ENCODE measurements at places on chromosomes 7 and 10.

- no peak overlapping the region for H3K4me3 ChIP-seq
- H3K27me3 ChIP-seq, result no peaks in the 10 kb centered on the region
- no peaks in the 10 kb centered on the region for H3K4me1 ChIP-seq
- no peak overlapping the region for H3K27ac ChIP-seq
- no peaks in the 10 kb centered on the region for H3K36me3 ChIP-seq
Measured at GRCh38 chr10:20615395-20615794, 281.7 kb downstream of the NEBL start.

DNA sequence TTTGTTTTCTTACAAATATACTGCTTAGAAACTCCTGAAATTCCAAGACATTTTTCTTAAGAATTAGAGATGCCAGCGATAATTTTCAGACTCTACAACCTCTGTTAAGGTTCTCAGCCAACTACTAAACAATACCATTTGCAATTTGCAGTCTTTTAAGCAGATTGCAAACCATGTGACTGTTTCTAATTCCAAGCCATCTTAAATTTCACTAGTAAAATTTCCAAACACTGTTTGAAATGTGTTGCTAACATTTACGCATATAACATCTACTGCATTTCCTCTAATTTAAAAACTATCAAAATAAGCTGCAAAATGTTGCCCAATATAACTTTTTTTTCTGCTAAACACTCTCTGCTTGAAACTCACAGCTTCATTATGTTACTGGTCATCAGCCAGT is 56.0 kb upstream of the MACROH2A2 start:
- H3K27me3 ChIP-seq, result no peaks in the 10 kb centered on the region
- DNase-seq, result no peak
- H3K36me3 ChIP-seq, result no peaks in the 10 kb centered on the region
- H3K27ac ChIP-seq, result no peak overlapping the region

GRCh38 chr10:8133146-8133545 is 78.7 kb downstream of the GATA3 start:
- H3K4me1 ChIP-seq, result no peaks in the 10 kb centered on the region
- H3K36me3 ChIP-seq, result no peaks in the 10 kb centered on the region
- H3K27me3 ChIP-seq, result no peaks in the 10 kb centered on the region
- H3K27ac ChIP-seq, result no peak overlapping the region
- DNase-seq, result no peak

GRCh38 chr10:4477664-4478063 is 348.3 kb upstream of the AKR1E2 start:
- no peak for DNase-seq
- H3K36me3 ChIP-seq, result no peaks in the 10 kb centered on the region
- no peak overlapping the region for H3K27ac ChIP-seq
- no peaks in the 10 kb centered on the region for H3K27me3 ChIP-seq
- no peak overlapping the region for H3K4me3 ChIP-seq

GRCh38 chr7:16688249-16688648 is 42.3 kb downstream of the BZW2 start:
- H3K27ac ChIP-seq, result no peak overlapping the region
- peaks cover 7% of the 10 kb centered on the region for H3K36me3 ChIP-seq
- H3K4me1 ChIP-seq, result no peaks in the 10 kb centered on the region
- H3K4me3 ChIP-seq, result no peak overlapping the region
- no peaks in the 10 kb centered on the region for H3K27me3 ChIP-seq

- H3K4me3 ChIP-seq, result no peak overlapping the region
- H3K36me3 ChIP-seq, result no peaks in the 10 kb centered on the region
- no peak overlapping the region for H3K27ac ChIP-seq
- H3K27me3 ChIP-seq, result no peaks in the 10 kb centered on the region
Measured at GRCh38 chr7:1291357-1291689, 58.7 kb downstream of the UNCX start.

DNA sequence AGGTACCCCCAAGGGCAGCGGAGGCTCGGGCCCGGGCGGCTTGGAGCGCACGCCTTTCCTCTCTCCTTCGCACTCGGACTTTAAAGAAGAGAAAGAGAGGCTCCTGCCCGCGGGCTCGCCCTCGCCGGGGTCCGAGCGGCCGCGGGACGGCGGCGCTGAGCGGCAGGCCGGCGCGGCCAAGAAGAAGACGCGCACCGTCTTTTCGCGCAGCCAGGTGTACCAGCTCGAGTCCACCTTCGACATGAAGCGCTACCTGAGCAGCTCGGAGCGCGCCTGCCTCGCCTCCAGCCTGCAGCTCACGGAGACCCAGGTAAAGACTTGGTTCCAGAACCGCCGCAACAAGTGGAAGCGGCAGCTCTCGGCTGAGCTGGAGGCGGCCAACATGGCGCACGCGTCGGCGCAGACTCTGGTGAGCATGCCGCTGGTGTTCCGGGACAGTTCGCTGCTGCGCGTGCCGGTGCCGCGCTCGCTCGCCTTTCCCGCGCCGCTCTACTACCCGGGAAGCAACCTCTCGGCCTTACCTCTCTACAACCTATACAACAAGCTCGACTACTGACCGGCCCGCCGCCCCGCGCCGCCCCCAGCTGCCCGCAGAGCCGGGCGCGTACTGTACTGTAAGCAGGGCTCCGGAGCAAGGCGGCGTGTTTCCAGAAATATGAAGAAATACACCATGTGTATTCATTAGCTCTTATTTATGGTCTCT is 1.8 kb downstream of the HMX2 start:
- DNase-seq, result no peak
- peak overlapping the region; percentile 26 for H3K4me3 ChIP-seq
- H3K27me3 ChIP-seq, result peaks cover 20% of the 10 kb centered on the region
- H3K4me1 ChIP-seq, result peaks cover 10% of the 10 kb centered on the region
- no peak overlapping the region for H3K27ac ChIP-seq
- no peaks in the 10 kb centered on the region for H3K36me3 ChIP-seq

GRCh38 chr10:80938903-80939302 is 401.2 kb downstream of the SH2D4B start:
- H3K27ac ChIP-seq, result no peak overlapping the region
- H3K4me3 ChIP-seq, result no peak overlapping the region
- H3K4me1 ChIP-seq, result no peaks in the 10 kb centered on the region

DNA sequence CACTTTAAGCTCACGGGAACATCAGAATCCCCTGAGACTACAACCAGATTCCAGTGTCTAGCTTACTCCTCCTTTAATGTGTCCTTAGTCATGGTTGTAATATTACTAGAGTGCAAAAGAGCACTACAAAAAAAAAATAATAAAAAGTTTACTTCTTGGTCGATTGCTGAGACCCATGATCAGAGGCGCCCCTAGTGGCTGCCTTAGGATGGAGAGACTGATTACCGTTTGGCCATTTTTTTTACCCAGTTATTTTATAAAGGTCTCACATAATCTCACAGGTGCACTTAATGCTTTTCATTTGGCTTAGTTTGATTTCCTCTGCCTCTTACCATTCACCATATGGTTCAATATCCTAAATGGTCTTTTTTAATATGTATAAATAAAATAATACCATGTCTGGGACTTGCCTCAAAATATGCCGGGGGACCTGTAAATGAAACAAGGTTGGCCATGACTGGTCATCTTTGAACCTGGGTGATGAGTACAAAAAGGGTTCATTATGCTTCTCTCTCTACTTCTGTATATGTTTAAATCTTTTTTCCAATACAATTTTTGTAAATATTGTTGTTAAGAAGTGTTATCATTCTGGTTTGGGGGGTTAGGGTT is 331.5 kb upstream of the NFE2L3 start:
- no peak overlapping the region for H3K4me3 ChIP-seq
- H3K27ac ChIP-seq, result no peak overlapping the region
- DNase-seq, result no peak
- no peaks in the 10 kb centered on the region for H3K36me3 ChIP-seq

GRCh38 chr10:70604106-70604505 is 1.6 kb upstream of the PRF1 start:
- no peaks in the 10 kb centered on the region for H3K4me1 ChIP-seq
- no peaks in the 10 kb centered on the region for H3K27me3 ChIP-seq
- no peaks in the 10 kb centered on the region for H3K36me3 ChIP-seq
- no peak overlapping the region for H3K27ac ChIP-seq

DNA sequence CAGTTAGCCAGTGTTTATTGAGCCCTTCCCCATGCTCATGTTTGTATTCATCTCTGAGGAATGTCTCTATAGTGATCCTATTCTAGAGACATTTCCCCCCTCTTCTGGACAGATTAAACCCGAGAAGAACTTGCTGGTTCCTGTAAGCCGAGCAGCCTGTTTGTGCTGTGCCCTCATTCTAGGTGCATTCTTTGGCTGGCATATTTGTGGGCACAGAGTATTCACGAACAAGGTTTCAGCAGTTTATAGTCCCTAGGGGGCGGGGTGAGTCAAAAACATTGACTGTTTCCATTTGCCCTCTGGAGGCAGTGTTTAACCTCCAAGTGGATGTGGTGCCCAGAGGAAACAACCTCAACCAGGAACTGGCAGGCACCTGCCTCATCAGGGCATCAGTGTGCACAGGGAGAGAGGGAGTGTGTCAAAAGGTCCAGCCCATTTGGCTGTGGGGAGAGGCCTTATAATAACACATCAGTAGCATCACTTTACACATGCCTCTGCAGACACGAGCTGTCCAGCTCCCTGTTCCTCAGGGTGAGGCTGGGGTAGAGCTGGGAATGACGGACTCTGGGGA is 273.3 kb upstream of the LRGUK start:
- H3K27me3 ChIP-seq, result no peaks in the 10 kb centered on the region
- H3K4me3 ChIP-seq, result no peak overlapping the region
- no peaks in the 10 kb centered on the region for H3K4me1 ChIP-seq
- no peaks in the 10 kb centered on the region for H3K36me3 ChIP-seq

DNA sequence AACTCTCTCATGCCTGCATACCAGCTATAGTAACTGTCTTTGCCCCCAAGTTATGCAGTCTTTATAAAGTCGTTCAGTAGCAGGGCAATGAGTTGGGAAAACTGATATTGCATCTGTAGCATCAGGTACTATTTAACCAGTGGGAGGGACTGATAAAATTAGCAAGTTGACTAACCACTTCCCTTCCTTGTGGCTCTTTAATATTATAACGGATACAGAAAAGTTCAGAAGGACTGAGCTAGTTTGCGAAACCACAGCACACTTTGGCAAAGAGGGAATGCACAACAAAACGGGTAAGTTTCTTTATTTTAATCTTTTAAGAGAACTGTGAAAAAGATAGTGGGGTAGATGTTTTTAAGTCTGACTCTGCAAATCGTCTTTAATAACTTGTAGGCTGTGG is 205.3 kb upstream of the HDAC9 start:
- no peaks in the 10 kb centered on the region for H3K36me3 ChIP-seq
- no peaks in the 10 kb centered on the region for H3K27me3 ChIP-seq
- H3K27ac ChIP-seq, result no peak overlapping the region
- no peak overlapping the region for H3K4me3 ChIP-seq
- DNase-seq, result no peak

DNA sequence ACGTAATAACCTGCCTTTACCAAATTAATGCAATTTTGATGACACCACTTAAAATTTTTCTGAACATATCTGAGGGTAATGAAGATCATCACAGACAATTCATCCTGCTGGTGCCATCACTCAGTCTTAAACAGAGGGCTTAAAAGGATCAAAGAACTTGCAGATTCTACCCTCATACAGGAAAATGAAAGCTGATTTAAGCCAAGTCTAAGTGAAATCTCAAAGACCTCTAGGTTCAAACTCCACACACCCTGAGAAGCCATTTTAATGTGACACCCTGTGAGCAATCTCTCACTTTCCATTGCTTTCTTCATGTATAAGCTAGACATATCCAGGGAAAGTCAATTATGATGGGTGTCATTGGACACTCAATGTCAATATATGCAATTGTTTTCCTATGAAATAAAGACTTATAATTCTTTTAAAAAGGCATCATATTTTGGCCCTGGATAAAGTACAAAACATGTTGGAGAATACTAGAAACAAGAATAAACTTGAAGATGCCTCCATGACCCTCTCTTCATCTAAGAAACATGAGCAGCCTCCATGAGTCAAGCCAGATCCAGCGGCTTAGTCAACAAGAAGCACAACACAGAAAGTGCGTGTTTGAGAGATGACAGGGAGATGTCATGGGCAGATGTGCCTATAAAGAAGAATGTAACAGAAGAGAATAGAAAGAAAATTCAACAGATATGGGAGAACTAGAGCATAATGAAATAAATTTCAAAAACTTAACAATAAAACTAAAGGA is 291.9 kb downstream of the PARD3 start:
- DNase-seq, result no peak
- no peaks in the 10 kb centered on the region for H3K4me1 ChIP-seq
- H3K27me3 ChIP-seq, result no peaks in the 10 kb centered on the region

- H3K36me3 ChIP-seq, result no peaks in the 10 kb centered on the region
- H3K4me1 ChIP-seq, result peaks cover 35% of the 10 kb centered on the region
- no peaks in the 10 kb centered on the region for H3K27me3 ChIP-seq
- no peak overlapping the region for H3K4me3 ChIP-seq
Measured at GRCh38 chr7:1856161-1856887, 186.2 kb downstream of the ELFN1 start.

DNA sequence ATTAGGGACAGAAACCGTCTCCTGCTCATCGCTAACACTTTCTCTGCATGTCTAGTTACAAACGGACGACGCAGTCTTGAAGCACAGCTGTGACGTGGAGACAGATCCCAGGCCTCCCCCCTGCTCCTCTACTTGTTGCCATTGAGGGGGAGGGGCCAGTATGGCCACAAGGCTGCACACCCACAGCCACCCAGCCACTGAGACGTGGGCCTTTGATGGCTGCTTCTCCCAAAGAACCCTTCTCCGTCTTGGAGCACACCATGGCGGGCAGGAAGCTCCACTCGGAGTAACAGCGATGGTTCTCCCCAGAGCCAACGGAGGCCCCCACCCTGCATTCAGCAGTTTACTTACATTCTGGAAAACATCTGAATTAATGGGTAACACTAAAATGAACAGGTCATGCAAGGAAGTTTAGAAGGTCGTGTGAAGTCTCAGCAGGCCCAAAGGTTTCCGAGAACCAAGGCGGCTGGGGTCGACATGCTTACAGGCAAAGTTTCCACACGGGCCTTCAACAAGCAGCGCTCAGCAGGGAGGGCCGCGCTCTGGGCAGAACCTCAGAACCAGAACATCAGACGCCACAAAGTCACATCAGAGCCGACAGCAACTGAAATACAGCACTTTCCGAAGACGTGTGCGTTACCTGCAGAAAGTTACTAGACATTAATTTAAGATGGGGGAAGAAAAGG is 169.6 kb downstream of the DIP2C start:
- H3K36me3 ChIP-seq, result no peaks in the 10 kb centered on the region
- H3K27ac ChIP-seq, result no peak overlapping the region
- no peak overlapping the region for H3K4me3 ChIP-seq
- H3K4me1 ChIP-seq, result no peaks in the 10 kb centered on the region
- H3K27me3 ChIP-seq, result no peaks in the 10 kb centered on the region

DNA sequence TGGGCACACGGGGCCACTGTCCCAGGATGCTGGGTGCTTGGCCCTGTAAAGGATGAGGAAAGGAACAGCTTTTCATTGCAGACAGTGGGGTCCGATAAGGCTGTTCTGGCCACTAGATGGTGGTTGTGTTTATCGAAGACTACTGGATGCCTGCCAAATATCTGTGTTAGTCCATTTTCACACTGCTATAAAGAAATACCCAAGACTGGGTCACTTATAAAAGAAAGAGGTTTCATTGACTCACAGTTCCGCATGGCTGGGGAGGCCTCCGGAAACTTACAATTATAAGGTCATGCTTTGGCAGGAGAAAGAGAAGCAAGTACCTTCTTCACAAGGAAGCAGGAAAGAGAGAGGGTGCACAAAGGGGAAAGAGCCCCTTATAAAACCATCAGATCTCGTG is 32.2 kb upstream of the GARS1 start:
- no peaks in the 10 kb centered on the region for H3K27me3 ChIP-seq
- DNase-seq, result no peak
- H3K27ac ChIP-seq, result no peak overlapping the region
- no peaks in the 10 kb centered on the region for H3K4me1 ChIP-seq

GRCh38 chr10:123929791-123930190 is 38.2 kb upstream of the CPXM2 start:
- H3K36me3 ChIP-seq, result no peaks in the 10 kb centered on the region
- H3K27me3 ChIP-seq, result no peaks in the 10 kb centered on the region
- no peaks in the 10 kb centered on the region for H3K4me1 ChIP-seq
- DNase-seq, result no peak
- H3K4me3 ChIP-seq, result no peak overlapping the region
